Substantia nigra (tissue), 51 donors: ENCODE measurements at places on chromosomes 5 and 9.

DNA sequence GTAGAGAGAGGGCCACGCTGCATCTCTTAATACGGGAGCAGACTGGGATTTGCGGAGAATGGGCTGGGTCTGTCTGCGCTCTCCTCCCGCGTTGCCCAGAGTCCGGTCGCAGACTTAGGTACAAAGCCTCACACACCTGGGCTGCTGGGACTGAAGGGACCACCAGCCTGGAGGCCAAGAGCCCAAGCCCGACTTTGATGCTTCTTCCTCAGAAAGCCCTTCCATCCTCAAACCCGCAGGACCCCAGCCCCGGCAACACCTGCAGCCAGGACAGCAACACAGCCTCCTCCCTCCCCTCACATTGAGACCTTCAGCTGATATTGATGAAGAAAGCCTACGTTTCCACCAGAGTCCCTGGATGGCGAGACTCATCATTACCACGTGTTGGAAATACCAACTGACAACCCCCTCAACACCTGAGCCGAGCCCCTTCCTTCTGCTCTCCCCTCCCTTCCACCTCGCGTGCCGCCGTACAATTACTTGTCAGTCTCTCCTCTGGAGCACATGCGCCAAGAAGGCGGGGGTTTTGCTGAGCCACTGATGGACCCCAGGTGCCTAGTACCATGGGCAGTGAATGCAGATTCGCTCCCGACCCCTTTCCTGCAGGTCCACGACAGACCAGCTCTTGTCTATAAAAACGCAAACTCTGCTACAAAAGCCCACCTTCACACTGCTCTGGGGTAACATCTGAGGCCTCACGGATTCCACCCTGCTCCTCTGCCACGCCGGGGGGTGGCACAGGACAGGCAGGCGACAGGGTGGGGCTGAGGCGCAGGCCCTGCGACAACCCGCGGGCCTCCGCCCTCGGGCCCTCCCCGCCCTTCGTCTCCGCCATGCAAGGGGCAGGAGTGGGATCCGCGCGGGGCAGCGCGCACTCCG is 841 bp downstream of the ASB6 start:
- DNase-seq, result no peak

DNA sequence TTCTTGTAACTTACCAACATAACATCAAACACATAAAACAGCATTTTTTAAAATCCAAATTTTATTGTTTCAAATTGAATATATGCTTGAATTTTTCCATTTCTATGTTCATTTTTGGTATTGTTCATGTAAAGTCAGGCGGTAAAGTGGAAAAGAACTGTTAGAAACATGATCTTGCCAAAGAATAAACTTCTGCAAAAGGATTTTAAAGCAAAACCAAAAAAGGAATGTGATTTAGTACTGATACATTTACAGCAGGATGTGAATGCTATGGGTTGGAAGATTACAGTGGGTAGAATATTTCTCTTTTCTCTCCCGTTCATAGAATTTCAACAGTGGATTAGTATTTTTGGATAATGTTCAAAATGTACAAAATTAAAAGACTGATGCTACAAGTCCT is 277.2 kb upstream of the MPDZ start:
- DNase-seq, result no peak

DNA sequence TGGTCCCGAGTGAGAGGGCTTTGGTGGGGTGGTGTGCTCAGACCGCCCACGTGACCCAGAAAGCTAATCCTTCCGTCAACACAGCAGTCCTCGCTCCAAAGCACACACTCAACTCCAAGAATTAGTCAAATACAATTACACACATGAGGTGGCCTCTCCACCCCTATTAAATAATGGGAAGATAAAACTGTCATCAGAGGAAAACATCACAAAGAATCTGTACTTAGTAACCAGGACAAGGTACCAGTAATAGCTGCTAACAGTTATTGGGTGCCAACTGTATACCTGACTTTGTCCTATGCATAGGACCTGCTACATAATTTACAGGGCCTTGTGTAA is 222.8 kb downstream of the HSPA4 start:
- DNase-seq, result no peak

DNA sequence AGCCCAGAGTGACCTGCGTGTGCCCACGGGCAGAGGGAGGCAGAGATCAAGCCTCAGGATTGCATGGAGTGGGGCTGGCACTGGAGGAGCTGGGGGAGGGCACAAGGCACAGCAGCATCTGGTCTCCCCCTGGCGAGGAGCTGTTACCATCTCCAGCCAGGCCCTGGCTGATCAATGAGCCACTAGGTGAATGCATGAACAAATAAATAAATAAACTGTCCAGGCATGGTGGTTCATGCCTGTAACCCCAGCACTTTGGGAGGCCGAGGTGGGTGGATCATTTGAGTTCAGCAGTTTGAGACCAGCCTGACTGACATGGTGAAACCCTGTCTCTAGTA is 14.3 kb upstream of the PSMB7 start:
- no peak for DNase-seq

DNA sequence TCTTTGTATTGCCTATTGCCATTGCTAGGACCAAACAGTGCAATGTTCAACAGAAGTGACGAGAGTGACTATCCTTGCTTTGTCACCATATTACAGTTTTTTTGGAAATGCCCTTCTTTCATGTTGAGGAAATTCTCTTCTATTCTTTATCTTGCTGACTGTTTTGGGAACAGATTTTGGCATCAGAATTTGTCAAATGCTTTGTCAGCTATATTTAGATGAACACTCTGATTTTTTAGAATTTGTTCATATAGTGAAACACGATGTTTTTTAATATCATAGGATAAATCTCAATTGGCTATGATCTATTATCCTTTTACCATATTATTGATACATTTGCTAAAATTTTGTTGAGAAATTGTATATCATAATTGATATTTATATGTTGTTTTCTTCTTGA is 31.4 kb downstream of the FBN2 start:
- no peak for DNase-seq

DNA sequence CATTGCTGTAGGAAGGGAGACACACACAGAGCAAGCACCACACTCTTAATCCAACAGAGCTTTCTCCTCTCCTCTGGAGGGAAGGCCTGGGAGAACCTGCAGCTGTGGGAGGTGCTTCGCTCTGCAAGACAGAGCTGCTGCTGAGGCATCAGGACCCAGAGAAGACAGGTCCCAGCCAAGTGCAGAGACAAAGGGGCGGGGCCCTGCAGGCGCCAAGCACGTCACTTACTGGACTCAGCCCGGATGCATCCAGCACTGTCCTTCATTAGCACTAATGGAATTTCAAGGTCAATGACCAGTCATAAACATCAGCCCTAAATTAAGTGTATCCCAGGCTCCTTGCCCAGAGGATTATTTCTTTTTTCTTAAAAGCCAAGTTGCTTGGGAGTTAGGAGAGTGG is 337.1 kb upstream of the PANK3 start:
- DNase-seq, result no peak

DNA sequence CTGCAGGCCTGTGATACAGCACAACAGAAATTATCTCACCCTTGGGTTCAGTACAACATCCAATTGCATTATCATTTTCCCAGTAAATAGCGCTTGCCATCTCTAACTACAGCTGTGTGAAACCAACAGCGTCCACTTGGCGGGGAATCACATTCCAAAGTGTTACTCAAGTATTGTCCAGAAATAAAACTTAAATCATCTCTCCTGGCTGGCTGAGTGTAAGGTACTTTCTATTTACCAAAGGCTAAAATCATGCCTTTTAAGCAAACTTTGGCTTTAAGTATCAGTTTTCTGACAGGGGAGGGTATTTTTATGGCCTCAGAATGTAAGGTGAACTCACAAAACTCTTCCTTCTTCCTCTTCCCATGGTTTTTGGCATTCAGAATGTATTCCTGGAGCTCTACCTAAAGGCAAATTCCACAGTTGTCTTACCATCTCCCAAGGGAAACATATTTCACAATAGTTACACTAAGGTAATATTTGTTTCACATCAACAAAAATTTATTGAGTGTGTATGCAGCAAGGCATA is 205.6 kb upstream of the MPDZ start:
- no peak for DNase-seq

- DNase-seq, result no peak
These were observed 96.4 kb downstream of the RFK start for GRCh38 chr9:76297721-76298239.

GRCh38 chr5:151612689-151613427 is 21.7 kb upstream of the FAT2 start:
- DNase-seq, result no peak

GRCh38 chr5:154625031-154625430 is 130.1 kb upstream of the LARP1 start:
- no peak for DNase-seq

DNA sequence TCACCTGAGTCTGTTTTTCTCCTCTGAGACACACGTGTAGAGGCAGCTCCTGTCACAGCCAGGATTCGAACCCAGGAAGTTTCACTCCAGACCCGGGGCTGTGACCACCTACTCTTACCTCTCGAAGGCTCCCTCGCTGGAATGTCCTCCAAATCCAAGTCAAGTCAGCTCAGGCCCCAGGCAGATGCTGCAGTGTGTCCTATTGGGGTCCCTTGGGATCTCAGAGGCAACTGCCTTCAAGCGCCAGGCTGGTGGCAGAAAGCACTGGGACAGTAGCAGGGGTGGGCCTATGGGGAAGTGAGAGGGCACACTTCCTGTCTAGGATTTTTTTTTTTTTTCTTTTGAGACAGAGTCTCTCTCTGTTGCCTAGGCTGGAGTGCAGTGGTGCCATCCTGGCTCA is 762 bp upstream of the ST6GALNAC4 start:
- no peak for DNase-seq

DNA sequence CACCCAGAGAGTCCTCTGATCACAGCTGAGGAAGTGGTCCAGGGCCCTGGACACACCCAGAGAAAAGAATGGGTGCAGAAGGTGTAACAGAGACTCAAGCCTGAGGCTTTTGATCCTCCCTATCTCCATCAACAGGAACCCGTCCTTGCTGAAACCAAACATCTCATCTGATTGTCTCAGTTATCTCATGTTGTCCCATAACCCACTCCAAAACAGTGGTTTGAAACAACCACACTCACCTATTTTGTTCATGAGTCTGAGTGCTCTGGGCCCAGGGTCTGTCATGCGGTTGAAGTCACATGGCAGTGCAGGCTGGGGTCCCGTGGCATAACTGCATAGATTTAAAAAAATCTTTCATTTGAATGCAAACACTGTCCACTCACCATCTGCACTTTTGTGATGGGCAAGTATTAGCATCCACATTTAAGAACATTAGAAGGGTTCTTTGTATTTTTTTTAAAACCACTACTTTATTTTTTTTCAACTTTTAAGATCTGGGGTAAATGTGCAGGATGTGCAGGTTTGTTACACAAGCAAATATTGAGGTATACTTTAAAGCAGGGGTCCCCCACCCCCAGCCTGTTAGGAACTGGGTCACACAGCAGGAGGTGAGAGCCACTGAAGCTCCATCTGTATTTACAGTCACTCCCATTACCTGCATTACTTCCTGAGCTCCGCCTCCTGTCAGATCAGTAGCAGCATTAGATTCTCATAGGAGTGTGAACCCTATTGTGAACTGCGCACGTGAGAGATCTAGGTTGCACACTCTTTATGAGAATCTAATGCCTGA is 255.8 kb downstream of the ROR2 start:
- no peak for DNase-seq

DNA sequence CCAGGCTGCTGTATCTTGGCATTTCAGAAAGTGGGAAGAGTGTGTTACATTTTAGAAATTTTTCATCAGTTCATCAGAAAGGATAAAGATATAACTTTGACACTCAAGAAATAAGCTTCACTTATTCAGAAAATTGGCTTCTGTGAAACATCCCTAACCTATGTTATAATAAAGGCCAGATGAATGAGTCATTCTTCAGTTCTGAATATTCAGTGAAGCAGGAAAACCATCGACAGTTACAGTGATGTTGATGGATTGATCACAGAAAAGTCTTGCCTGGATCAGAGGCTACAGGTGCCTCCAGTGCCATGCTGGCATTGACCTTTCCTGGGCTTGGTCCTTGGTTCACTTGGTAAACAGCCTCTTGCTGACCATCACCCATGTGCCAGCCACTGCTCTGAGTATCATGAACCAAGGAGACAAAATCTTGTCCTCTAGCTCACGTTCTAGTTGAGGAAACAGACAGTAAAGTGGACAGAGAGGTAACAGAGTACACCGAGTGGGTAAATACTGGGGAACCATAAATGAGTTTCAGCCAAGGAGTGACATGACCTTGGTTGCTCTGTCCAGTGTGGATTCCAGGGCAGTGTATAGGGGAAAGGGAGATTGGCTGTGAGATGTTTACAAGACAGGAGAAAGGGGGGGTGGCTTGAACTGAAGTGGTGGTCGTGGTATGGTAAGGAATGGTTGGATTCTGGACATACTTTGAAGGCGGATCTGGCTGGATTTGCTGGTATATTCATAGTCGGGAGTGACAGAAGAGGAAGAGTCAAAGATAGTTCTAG is 98.6 kb downstream of the AMBP start:
- no peak for DNase-seq

DNA sequence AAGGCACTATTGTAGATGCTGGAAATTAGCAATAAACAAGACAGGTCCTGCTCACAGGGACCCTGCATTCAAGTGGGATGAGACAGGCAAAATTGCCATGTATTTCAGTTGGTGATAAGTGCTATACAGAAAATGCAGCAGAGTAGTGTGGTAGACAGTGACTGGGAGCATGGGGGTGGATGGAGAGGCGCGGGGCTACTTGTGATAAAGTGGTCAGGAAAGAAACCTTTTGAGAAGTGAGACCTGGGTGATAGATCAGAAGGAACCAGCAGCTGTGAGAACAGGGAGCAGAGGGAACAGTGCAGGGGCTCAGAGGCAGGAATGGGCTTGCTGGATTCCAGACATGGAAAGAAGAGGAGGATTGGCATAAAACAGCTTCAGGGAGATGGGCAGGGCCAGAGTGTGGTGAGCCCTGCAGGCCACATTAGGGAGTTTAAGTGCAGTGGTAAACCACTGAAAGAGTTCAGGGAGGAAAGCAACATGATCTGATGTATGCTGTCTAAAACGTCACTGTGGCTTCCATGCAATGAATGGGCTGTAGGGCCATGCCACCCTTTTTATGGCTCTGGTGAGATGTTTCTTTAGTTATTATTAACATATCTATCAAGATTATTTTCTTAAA is 7.3 kb downstream of the CRHBP start:
- DNase-seq, result no peak

DNA sequence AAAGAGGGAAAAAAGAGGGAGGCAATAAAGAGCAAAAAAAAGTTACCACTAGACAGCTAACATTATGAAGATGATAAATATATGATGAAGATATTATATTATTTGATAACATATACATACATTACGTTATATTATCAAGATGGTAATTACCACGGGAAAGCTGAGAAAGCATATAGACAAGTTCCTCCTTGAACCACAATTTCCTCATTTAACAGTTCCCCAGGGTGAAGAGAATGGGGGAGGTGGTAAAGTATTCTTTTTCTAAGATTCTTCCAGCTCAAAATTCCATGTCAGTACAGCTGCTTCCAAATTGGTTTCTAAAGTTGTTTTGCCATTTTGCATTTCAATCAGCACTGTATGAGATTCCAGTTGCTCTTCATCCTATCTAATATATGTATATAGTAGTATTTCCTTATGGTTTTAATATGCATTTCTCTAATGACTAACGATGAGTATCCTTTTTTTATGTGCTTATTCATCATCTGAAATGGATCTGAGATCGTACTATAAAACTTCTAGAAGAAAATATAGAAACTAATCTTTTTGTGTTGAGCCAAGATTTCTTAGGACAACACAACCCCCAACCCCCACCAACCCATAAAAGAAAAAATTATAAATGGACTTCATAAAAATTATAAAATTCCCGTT is 49.5 kb upstream of the C9orf72 start:
- DNase-seq, result no peak

GRCh38 chr5:5671823-5672222 is 249.3 kb downstream of the ICE1 start:
- no peak for DNase-seq
